ENCODE measurements at places on chromosomes 11 and 22.

DNA sequence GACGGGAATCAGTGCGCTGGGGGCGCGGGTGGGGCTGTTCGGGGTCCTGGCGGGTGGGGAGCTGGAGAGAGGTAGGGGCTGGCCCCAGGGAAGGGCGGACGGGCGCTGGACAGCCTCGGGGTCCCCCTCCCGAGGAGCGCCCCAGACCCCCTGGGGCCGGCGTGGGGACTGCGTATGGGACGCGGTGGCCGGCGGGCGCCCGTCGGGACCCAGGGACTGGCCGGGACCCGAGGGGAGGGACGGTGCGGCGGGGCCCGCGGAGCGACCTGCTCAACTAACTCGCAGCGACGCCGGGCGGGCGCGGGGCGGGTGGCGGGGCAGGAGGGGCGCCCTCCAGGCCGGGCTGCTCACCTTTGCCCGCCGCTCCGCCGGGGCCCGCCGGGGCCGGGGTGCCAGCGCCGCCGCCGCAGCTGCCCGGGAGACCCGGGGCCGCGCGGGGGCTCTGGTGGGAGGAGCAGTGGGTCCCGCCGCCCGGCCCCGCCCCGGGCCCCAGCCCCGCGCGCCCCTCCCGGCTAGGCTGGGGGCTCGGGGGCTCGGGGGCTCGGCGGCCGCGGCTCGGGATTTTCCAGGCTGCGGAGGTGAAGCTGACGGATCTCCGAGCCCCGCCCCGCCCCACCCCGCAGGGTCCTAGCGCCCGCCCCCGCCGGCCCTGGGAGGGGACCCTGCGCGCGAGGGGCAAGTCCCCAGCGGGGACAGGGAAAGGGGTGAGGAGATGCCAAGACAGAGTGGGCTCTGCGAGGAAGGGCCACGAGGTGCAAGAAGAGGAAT, 12.3 kb downstream of the STARD10 start:
- DNase-seq: peak; percentile 61

- no peak for DNase-seq
Measured at GRCh38 chr22:38353701-38354100, 36.5 kb upstream of the CSNK1E start.

DNA sequence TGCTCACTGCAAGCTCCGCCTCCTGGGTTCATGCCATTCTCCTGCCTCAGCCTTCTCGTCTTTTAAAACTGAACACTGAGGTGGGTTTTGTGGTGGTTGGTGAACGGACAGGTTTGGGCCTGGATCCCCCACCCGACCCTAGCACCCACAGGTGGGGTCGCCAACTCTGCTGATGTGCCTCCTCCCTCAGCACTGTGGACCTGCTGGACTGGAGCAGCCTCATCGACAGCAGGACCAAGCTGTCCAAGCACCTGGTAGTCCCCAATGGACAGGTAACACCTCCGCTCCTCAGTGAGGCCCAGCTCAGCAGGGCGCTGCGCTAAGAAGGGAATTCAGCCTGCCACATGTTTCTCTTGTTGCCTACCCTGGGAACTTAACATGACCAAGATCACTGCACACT, 15.2 kb downstream of the DGCR6L start:
- DNase-seq: no peak

DNA sequence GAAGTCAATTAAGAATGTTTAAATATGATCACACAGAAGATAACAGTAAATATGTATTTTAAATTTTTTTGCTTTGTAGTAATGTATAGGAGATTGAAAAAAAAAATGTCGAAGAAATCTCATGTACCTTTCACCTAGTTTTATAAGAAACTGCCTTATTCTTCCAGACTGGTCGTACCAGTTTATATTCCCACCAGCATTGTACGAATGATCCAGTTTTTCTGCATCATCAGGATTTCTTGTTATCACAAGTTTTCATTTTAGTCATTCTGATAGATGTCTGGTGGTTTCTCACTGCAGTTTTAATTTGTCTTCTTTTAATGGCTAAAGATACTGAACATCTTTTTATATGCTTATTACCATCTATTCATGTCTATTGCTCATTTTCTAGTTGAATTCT, 101.8 kb upstream of the CTSC start:
- no peak for DNase-seq

DNA sequence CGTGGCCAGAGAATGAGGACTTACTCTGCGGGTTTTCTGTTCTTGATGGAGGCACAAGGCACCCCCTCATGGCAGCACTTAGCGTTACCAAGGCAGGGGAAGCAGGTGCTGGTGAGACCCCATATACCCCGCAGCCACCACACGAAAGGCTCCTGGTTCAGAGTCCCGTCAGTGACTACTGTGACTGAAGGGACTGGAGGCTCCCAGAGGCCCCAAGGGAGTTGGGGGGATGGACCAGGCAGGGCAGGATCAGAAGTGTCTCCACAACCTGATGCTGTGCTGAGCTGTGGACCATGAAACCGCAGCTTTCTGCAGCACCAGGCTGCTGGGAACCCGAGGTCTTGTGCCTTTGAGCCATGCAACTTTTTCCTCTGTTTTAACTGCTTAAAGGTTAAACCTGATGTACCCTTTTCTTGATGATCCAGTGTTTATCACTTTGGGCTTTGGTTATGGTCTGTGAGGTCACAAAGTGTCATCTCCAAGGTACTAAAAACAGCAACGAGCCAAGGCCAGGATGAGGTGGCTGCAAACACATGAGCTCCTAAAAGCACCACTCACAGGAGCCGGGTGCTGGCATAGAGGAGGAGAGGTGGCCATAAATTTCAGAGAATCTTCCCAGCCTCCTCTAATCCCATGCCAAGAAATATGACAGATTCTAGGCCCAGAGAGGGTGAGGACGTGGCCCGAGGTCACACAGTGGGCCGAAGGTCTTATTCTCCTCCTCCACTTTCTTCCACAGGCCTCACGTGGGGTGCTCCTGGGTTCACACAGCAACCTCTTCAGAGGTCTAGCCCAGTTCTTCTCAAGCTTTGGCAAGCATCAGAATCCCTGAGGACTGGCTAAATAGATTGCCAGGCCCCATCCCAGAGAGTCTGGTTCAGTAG, 4.2 kb upstream of the LRRC32 start:
- DNase-seq: no peak

- DNase-seq: no peak
Measured at GRCh38 chr11:50298182-50298988, 265.7 kb downstream of the OR4C45 start.

DNA sequence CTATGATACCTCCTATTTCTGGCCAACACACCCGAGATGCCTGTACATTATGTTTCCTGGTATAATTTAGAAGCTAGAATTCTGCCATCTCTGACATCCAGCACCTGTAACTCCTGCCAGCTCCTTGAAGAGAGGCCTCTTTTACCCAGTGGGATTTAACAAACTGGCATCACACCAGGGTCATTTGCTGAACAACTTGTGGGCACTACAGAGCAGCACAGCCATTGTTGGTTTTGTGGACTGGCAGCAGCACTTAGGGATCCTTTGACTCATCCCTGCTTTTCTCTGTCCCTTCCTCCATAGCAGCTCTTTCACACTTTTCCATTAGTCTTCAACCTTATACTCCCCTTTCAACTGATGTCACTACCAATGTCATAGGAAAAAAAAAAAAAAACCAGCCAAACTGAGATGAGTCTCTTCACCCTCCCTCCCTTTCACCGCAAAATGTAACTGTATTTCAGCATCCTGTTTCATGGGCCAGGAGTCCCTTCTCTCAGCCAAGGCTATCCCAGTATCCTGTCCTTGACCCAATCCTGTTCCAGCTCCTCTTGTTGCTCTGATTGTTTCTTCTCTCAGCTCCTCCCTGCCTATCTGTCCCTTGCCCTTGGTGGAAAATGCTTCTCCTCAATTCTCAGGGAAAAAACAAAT, 68.7 kb downstream of the PPFIBP2 start:
- no peak for DNase-seq

DNA sequence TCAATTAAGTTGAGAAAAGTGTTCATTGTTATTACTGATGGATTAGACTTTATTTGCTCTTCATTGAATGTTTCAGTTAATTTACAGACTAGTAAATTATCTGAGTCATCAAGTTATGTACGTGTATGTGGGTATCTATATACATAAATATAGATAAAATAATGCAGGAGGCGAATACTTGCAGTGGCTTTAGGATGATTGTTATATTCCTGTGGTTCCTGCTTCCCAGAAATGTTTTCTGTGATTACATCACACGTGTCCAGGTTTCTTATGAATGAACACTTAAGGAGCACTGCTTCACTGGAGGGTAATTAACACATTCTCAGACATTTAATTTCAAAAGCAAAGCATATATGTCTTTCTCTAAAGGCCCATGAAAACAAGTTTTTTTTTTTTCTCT, 28.4 kb downstream of the YAP1 start:
- DNase-seq: no peak

DNA sequence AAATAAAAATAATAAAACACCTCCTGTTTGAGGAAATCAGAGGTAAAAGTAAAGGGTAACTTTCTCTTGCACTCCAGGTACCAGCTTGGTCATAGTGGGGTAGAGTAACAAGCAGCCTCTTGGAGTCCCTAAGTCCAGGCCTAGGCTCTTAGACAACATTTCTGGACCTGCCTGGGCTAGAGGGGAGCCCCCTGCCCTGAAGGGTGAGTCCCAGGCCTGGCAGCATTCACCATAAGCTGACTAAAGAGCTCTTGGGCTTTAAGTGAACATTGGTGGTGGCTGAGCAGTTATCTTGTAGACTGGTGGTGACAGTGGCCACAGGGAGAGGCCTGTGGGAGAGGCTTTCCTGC, 18.6 kb upstream of the OR56A3 start:
- no peak for DNase-seq

DNA sequence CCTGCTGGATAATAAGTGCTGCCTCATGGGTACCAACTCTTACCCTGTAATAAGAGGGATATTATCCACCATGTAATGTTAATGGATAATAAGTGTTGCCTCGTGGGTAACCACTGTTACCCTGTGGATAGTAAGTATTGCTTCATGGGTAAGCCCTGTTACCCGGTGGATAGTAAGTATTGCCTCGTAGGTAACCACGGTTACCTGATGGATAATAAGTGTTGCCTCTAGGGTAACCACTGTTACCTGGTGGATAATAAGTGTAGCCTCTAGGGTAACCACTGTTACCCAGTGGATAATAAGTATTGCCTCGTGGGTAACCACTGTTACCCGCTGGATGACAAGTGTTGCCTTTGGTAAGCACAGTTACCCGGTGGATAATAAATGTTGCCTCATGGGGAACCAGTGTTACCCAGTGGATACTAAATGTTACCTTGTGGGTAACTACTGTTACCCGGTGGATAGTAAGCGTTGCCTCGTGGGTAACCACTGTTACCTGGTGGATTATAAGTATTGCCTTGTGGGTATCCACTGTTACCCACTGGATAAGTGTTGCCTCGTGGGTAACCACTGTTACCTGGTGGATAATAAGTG, 18.6 kb upstream of the NXPE4 start:
- DNase-seq: no peak

DNA sequence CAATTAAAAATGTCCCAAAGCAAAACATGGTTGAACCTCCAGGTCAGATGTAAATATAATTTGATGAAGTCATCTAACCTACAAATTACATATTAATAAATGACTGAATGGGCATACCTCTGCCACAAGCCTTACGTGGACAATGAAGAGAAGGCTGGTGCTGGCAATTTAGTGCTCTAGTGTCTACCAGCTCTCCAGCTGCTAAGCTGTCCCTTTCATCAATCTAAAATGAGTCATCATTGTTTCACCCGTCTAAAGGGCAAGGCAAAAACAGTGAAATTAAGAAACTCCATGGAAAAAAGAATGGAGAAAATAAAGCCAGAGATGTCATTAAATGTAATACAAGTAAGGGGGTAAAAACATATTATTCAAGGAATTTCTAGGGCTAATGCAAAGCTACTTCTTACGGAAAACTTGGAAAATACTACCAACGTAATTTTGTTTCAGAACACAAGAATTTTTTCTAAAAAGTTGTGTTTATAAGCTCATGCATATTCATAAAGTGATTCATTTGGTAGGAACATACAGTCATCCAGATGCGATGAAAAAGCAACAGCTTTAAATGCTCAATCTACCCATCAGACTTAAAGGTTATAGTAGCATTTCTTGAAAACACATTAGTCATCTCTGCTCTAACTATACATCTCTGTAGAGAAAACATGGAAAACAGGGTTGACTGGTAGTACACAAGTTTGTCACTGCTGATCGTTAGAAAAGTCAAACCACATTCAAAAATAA, 71.5 kb downstream of the SIK3 start:
- no peak for DNase-seq

GRCh38 chr11:9313648-9314290, 624 bp downstream of the TMEM41B start:
- peak; percentile 39 for DNase-seq

GRCh38 chr11:77215106-77215505, 86.4 kb downstream of the GDPD4 start:
- no peak for DNase-seq

DNA sequence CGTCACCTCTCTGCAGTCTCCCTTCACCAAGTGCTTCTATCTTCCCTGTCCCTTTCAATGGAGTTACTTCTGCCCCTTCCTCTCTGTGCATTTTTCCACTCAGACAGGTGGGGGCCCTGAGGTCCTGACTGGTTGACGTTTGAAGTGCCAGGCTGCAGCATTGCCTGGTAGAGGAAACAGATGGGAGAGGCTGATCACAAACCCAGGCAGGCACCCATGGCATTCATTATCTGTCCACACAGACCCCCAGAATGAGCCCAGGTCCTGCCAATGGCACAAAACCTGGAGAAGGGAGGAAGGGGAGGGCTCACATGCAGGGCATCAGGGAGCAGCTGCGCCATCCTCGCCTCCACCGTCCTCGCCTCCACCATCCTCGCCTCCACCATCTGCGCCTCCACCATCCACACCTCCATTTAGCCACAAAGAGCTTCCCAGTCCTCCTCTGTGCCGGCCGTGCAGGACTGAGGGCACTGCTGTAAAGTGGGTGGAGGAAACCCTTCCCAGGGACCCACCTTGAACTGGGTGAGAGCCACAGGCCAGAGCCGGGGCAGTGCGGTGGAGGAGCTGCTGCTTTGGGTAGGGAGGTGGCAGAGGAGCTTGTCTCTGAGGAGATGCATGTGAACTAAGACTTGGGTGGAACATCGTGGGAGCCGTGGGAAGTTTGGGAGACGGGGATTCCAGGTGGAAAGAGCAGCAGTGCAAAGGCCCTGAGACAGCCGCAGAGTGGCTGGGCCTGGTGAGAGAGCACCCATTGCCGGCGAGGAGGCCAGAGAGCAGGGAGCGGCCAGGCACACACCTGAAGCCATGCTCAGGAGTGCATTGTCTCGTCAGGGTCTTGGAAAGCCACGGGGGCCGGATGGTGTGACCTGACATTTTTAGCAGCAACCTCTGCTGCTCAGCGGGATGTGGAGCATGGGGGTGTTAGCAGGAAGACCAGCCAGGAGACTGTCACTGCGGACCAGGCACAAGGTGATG, 145.1 kb downstream of the TBC1D22A start:
- DNase-seq: no peak

GRCh38 chr22:29524442-29525191, 28.9 kb downstream of the THOC5 start:
- peak; percentile 27 for DNase-seq

GRCh38 chr11:129721685-129722084, 94.0 kb upstream of the TMEM45B start:
- no peak for DNase-seq
